ENCODE measurements at places on chromosomes 13 and 19. TPM values are rescaled to one million over a fixed set of nuclear protein-coding genes. Genes with fewer than 3 reads are reported as not detected.

The ARMC6 gene
- 13.5 TPM for total RNA-seq

- H3K4me3 ChIP-seq = peak overlapping the region; percentile 91
- H3K4me1 ChIP-seq = no peaks in the 10 kb centered on the region
- H3K27ac ChIP-seq = peak overlapping the region; percentile 83
- DNase-seq = no peak
- H3K36me3 ChIP-seq = no peaks in the 10 kb centered on the region
- H3K27me3 ChIP-seq = no peaks in the 10 kb centered on the region
These were observed 584 bp upstream of the RPS16 start for GRCh38 chr19:39436350-39436716.

DNA sequence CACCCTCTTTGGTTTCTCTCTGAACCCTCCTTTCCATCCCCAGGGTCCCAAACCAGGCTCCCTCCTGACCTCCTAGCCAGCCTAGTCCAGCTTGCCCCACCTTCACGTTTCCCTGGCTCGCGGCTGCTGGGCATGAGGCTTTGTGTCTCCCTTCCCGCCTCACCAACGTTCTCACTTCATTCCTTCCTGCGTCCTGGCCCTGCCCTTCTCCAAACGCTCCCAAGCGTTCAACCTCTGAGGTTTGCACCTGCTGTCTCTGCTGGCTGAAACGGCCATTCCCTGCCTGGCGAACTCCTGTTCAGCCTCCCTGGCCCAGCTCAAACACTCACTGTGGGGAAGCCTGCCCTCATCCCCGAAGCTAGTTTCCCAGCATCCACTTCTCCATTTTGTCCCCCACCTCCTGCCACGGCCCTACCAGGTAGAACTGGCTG is 12.4 kb downstream of the EPS8L1 start:
- no peak for DNase-seq
- no peaks in the 10 kb centered on the region for H3K27me3 ChIP-seq
- H3K36me3 ChIP-seq = no peaks in the 10 kb centered on the region
- no peaks in the 10 kb centered on the region for H3K4me1 ChIP-seq

GRCh38 chr13:99489028-99489427 is 12.2 kb upstream of the TM9SF2 start:
- no peak for DNase-seq
- H3K27ac ChIP-seq = no peak overlapping the region
- no peaks in the 10 kb centered on the region for H3K27me3 ChIP-seq

The ICAM1 gene
- 20.6 TPM for total RNA-seq

The ZNF724 gene
- total RNA-seq = 1.5 TPM

GRCh38 chr19:5289060-5289990 is 51.3 kb downstream of the PTPRS start:
- H3K27me3 ChIP-seq = no peaks in the 10 kb centered on the region
- no peak overlapping the region for H3K27ac ChIP-seq
- H3K4me3 ChIP-seq = no peak overlapping the region
- H3K36me3 ChIP-seq = no peaks in the 10 kb centered on the region
- H3K4me1 ChIP-seq = peaks cover 4% of the 10 kb centered on the region

DNA sequence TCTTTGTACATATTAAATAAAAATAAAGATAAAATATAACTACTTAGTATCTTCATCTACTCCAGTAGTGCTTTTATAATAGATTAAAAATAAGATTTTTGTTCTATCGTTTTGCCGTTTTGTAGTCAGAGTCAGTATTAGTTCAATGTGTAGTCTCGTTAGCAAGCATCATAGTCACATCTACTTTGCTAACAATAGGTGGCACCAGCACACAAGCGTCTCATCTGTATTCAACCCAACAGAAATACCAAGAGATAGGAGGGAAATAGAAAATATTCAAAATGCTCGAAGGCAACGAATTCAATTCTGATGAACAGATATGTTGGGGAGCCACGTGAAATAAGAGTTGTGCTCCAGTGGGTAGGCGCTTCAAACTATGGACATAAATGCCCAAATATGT is 21.4 kb upstream of the MICU2 start:
- no peak overlapping the region for H3K4me3 ChIP-seq
- no peaks in the 10 kb centered on the region for H3K27me3 ChIP-seq
- H3K4me1 ChIP-seq = no peaks in the 10 kb centered on the region
- H3K36me3 ChIP-seq = no peaks in the 10 kb centered on the region

- no peak overlapping the region for H3K4me3 ChIP-seq
- H3K4me1 ChIP-seq = no peaks in the 10 kb centered on the region
- no peaks in the 10 kb centered on the region for H3K36me3 ChIP-seq
- no peak overlapping the region for H3K27ac ChIP-seq
- no peak for DNase-seq
- H3K27me3 ChIP-seq = no peaks in the 10 kb centered on the region
These were observed 19.2 kb upstream of the IGFL4 start for GRCh38 chr19:46060012-46060411.

DNA sequence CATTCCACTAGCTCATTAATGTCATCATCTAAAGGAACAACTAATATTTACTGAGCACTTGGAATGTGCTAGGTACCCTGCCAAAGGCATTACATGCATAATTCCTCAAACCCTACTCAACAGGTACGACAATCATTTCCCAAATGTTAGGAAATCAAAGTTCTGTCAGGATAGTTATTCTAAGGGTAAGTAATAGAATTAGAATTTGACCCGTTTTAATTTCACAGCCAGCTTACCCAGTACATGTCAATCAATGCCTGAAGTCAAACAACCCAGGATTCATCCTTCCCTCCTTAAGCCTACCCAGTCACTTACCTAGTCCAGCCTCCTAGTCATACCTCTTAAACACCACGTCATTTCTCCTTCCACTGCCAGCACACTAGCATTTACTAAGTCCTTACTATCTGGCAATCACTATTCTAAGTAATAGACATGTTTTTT is 2.4 kb downstream of the LNX2 start:
- no peaks in the 10 kb centered on the region for H3K4me1 ChIP-seq
- DNase-seq = no peak
- H3K27me3 ChIP-seq = no peaks in the 10 kb centered on the region
- no peaks in the 10 kb centered on the region for H3K36me3 ChIP-seq

The CGB5 gene
- not detected for total RNA-seq

The RFPL4AL1 gene
- total RNA-seq = not detected

The ZNF628 gene
- total RNA-seq = not detected

The HTR2A gene
- 0.29 TPM for total RNA-seq

DNA sequence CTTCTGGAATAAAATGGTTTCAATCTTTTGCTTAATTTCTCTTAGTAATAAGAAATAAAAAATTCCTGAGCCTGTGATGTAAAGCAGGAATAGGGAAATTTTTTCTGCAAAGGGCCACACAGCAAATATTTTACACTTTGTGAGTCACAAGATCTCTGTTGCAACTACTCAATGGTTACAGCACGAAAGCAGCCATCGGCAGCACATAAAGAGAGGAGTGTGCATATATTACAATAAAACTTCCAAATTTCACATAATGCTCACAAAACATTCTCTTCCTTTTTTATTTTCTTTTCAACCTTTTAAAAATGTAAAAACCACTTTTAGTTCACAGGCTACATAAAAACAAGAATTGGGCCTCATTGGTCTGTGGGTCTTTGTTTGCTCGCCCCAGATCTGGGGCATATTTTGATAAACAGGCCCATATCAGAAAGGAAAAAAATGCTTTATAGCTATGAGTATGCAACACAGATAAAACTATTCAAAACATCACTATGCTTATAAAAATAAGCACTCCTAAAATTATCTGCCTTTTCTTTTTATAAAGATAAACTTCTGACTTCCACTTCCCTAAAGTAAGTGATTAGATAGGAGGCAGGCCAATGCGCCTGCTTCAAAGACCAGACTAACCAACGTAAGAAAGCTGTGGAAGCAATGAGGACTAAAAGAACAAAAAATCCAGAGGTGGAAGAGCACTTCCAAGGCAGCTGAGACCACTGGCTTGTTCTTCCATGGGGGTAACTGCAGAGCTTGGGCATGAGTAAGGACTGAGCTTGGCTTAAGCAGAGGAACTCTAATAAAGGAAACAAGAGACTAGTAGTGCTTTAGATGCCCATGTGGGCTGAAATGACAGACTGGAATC is 26.5 kb downstream of the MYCBP2 start:
- no peak overlapping the region for H3K4me3 ChIP-seq
- H3K27ac ChIP-seq = no peak overlapping the region
- DNase-seq = no peak

The KRTDAP gene
- not detected for total RNA-seq

The PSG6 gene
- total RNA-seq = not detected

DNA sequence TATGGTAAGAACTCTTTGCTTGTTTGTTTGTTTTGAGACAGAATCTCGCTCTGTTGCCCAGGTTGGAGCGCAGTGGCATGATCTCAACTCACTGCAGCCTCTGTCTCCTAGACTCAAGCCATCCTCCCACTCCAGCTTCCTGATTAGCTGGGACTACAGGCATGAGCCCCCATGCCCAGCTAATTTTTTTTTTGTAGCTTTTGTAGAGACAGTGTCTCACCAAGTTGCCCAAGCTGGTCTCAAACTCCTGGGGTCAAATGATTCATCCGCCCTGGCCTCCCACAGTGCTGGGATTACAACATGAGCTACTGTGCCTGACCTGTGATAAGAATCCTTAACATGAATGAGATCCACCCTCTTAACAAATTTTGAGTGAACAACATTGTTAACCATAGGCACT is 183.9 kb upstream of the TSHZ3 start:
- no peak for DNase-seq
- no peaks in the 10 kb centered on the region for H3K36me3 ChIP-seq
- no peak overlapping the region for H3K27ac ChIP-seq
- H3K27me3 ChIP-seq = no peaks in the 10 kb centered on the region

The ZNF730 gene
- 15.6 TPM for total RNA-seq

DNA sequence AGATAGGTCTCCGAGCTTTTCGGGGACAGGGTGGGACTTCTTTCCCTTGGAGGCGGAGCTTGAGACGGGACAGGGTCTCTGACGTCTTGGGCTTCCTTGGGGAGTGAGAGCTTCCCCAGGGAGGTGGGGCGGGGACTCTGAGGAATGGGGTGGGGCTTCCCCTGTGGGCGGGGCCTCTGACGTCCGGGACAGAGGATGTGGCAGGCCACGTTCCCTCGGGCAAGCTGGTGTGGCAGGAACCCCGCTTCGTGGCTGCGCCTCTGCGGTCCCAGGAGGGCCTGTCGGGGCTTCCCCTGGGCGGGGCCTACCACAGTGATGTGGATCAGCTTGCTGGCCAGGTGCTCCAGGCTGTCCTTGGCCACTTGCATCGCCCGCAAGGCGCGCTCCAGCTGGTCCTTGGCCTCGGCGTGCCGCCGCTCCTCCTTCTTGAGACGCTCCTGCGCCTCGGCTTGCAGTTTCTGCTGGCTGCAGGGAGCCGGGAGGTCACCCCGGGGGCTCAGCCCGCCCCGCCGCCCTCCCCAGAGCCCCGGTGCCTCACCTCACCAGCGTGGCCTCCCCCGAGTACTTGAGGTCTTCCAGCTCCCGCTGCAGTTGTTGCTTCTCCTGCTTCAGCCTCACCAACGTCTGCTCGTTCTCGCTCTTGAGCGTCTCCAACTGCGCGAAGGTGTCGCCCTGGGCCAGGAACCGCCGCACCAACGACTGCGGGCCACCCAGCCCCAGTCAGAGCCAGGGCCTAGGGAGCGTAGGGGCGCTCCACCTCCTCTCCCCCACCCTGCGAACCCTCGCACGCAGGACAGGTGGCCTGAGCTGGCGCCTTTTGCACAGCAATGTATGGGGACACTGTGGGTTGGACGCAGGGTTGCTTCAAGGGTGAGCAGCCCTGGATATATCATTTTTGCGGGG is 3.3 kb upstream of the RGL3 start:
- H3K4me3 ChIP-seq = no peak overlapping the region
- peak; percentile 59 for DNase-seq
- H3K36me3 ChIP-seq = no peaks in the 10 kb centered on the region
- H3K27ac ChIP-seq = peak overlapping the region; percentile 53
- peaks cover 17% of the 10 kb centered on the region for H3K4me1 ChIP-seq
- H3K27me3 ChIP-seq = peaks cover 17% of the 10 kb centered on the region

The MAMSTR gene
- not detected for total RNA-seq

DNA sequence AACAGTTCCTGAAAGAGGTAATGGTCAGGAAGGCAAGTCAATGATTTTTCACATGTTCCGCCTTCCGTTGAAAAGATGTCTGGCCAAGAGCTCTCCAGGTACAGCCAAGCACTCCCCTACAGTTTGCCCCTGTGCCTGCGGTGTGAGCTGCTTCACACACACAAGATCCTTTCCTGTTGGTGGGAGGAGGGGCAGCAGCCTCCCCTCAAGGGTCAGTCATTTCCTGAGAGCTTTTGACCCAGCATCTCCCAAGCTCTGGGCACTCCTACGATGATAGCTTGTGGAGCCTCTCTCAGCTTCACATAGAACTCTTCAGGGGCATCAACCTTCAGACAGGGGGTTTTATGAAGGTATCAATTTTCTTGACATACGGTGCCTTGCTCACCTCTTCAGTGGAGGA is 86.9 kb downstream of the DOCK9 start:
- no peaks in the 10 kb centered on the region for H3K36me3 ChIP-seq
- H3K27ac ChIP-seq = no peak overlapping the region
- H3K4me1 ChIP-seq = no peaks in the 10 kb centered on the region
- H3K27me3 ChIP-seq = no peaks in the 10 kb centered on the region
- H3K4me3 ChIP-seq = no peak overlapping the region
- no peak for DNase-seq

The SYNGR4 gene
- total RNA-seq = not detected

DNA sequence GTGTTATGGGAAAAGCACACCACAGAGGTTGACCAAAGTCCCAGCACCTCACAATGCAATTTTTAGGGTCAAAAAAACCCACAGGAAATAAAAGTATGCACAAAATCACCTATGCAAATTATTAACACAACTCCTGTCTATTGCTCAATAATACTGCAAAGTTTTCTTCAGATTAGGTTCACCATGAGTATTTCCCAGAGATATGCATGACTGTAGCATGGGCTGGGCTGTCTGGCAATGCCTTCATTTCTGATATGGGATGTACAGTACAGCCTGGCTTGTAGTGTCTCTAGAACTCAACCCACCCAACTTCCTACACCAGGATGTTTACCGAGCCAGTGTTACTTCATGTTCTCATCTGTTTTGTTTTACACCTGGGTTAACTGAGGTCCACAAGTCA is 698.7 kb upstream of the ARGLU1 start:
- H3K4me3 ChIP-seq = no peak overlapping the region
- no peaks in the 10 kb centered on the region for H3K4me1 ChIP-seq
- H3K27ac ChIP-seq = no peak overlapping the region
- DNase-seq = no peak

The IGFL1 gene
- total RNA-seq = not detected

The ELANE gene
- not detected for total RNA-seq

GRCh38 chr19:39506598-39506943 is 7.8 kb downstream of the DLL3 start:
- no peak for DNase-seq
- H3K36me3 ChIP-seq = no peaks in the 10 kb centered on the region
- H3K4me3 ChIP-seq = no peak overlapping the region
- peaks cover 7% of the 10 kb centered on the region for H3K4me1 ChIP-seq
- H3K27ac ChIP-seq = no peak overlapping the region

The MBD3L2 gene
- not detected for total RNA-seq

DNA sequence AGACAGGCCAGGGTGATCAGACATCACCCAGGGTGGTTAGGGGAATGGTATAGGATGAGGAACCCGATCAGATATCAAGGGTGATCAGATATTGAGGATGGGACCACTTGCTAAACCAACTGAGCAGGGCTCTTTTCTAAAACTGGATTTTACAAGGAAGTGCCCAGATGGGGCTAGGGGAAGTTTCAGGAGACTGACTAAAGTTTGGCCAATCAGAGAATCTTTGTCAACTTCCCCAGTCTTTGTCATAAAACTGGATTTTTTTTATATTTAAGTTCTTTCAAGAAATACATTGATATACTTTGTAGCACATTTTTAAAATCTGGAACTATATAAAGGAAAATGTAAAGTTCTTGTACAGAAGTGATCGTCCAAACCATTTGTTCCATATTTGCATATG is 30.5 kb upstream of the DLEU7 start:
- H3K27ac ChIP-seq = no peak overlapping the region
- no peaks in the 10 kb centered on the region for H3K27me3 ChIP-seq
- H3K36me3 ChIP-seq = no peaks in the 10 kb centered on the region
- no peak overlapping the region for H3K4me3 ChIP-seq
- H3K4me1 ChIP-seq = no peaks in the 10 kb centered on the region
